ENCODE measurements at places on chromosomes 16 and 17.
A peak's percentile ranks its signal among the peaks of the same experiment; 100 is the strongest.

DNA sequence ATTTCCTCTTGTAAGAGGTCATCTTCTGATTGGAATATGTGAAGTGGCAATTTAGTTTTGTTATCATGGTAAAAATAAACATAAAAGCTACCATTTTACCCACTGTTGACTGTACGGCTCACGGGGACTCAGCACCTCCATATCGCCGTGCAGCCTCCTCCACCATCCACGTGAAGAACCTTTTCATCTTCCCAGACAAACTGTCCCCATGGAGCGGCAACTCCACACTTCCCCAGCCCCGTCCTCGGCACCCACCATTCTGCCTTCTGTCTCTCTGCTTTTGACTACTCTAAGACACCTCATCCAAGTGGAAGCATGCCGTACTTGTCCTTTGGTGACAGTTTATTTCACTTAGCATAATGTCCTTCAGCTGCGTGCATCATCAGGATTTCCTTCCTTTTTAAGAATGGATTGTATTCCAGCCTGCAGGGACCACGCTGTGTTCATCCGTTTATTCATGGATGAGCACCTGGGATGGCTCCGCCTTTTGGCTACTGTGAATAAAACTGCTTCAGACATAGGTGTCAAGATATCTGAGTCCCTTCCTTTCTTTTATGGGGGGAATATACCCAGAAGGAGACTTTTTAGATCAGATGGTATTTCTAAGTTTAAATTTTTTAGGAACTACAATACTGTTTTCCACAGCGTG is 14.3 kb downstream of the FBXO31 start:
- DNase-seq = no peak

- peak; percentile 35 for DNase-seq
Measured at GRCh38 chr16:89841275-89841674, 13.0 kb downstream of the SPIRE2 start.

DNA sequence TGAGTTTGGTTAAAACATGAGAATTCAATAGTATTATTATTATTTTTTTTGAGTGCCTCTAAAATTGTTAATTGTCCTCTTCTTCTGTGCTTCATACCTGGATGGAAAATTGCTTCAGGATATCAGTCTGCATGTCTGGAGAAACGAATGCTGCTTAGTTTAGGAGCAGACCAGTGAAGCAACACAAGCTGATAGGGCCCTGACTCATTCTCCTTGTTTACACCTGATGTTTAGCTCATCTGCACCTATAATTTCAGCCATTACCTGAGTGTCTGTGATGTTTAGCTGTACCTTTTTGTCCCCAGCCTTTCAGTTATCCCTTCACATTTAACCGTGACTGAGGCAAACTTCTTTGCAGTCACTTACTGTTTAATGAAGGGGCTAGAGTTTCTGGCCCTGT is 14.8 kb downstream of the SNTB2 start:
- DNase-seq = no peak

- no peak for DNase-seq
Measured at GRCh38 chr16:9372934-9373890, 281.8 kb downstream of the HAPSTR1 start.

- no peak for DNase-seq
Measured at GRCh38 chr16:2779151-2779920, 2.3 kb upstream of the ELOB start.

DNA sequence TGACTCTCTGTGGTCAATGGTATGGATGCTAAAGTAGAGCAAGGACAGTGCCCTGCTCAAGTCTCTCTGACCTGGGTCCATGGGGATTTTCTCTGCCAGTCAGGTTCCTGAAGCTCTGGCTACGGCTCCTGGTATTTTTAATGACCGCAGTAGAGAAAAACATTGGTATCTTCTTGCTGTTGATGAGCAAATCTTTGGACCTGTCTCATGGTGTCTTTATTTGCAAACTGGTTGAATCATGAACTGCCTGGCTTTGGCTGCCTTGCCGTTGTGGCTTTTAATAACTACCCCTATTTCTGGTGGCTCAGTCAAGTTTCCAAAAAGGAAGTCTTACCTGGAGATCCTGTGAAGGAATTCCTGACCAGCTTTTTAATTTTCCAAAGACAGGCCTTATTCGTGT is 8.7 kb downstream of the FAM234A start:
- DNase-seq = no peak

GRCh38 chr17:80124351-80124981 is 22.5 kb downstream of the EIF4A3 start:
- DNase-seq = no peak

DNA sequence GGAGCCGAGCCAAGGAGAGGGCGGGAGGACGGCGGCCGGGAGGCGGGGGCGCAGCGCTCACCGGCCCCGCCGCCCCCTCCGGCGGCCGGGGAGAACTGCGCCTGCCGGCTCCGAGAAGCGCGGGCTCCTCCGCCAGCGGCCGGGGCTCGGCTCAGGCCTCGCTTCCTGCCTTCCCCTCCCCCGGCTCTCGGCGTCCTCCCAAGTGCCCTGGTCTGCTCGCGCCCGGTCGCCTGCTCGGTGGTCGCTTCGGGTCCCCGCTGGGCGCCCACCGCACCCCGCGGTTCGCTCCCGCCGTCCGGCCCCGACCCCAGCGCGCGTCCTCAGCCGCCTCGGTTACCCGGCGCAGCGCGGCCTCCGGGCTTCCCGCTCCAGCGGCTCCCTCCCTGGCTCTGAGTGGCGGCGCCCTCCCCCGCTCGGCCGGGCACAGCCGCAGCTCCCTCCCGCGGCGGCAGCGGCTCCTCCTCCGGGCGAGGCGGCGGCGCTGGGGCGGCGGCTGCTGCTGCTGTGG is 313 bp downstream of the UBTF start:
- peak; percentile 56 for DNase-seq

DNA sequence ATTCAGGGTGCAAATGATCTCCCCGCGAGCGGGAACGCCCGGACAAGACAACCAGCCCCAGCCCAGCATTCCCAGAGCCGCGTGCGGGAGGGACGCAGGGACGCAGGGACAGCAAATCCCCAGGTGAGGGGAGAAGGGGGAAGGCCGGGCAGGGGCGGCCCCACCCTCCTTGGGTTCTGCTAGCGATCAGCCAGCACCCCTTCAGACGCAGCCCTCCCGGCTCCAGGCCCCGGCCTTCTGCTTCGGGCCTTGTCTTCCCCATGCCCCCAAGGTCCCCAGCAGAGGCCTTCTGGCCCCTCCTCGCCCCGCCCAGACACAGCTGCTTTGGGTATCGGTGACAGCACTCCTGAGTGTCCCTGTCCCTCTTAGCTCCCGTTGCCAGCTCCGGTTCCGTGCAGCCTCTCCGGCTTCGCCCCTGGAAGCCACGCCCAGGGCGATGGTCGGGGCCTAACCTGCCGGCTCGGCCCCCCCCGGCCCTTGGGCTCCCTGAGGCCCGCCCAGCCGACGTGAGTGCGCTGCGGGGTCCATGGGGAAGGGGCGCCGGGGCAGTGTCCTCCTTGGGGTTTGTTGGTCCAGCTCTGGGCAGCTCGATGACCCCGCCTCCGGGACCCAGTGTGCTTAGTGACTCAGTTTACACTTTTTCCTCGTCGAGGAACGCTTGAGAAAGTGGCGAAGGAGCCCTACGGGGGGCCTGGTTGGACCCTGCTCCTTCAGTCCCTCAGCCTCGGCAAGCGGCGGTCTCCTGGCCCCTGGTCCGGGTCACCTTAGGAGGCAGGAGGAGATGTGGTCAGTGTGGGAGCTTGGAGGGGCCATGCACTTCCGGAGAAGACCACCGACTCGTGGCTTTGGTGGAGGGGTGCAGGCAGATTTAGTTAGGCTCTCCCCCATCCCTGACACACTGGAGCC is 50.5 kb upstream of the AMZ2 start:
- no peak for DNase-seq

All from stimulated activated CD8-positive, alpha-beta memory T cell treated with anti-CD3 and anti-CD28 coated beads, Interleukin-15, amount 100 ng/mL, for 4 hours (primary cell).